ENCODE measurements at places on chromosomes 5 and 9.

DNA sequence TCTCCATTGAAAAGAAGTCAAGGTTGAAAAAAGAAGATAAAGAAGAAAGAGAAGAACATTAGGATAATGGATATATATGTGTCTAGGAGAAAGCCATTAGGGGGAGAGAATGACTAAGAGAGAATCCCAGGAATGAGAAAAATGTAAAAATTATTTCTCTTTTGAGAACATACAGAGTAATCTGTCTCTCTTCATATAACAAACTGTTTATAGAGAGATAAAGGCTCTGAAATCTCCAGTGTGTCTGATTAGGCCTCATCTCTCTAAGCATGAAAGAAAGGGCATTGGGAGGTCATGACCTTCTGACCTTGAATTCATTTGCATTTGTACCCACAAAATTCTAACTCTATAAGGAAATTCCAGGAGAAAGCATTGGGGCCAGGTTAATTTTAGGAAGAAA is 3.5 kb upstream of the MPDZ start:
- no peak for DNase-seq

DNA sequence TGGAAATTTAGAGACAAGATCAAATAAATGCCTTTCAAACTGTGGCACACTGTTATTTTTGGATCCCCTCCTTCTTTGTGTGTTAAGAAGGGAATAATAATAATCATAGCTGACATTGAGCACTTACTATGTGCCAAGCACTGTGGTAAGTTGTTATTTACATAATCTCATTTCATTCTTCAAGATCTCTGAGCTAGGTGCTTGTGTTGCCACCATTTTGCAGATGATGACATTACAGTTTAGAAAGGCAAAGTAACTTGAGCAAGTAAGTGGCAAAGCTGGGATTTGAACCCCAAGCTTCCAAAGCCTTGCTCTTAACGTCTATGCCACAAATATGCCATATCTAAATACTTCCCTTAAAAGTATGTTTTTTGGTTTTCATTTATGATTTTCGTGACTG is 121.8 kb upstream of the TMEM161B start:
- no peak for DNase-seq

DNA sequence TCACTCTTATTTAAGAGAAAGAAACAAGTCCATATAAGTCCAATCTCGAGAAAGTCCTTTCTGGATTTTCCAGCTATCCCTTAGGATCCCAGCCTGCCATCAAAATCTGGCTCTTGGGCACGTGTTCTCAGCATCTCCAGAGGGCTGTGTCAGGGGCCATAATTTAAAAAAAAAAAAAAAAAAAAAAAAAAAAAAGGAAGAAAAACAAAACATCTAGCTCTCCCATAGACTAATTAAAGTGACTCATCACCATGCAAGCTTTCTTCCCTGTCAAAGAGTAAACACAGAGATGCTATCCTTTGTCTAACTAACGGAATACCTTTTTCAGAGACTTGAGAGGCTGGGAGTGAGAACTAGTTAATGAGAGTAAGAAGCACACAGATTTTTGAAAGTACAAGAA is 44.9 kb upstream of the MYO10 start:
- DNase-seq: no peak

DNA sequence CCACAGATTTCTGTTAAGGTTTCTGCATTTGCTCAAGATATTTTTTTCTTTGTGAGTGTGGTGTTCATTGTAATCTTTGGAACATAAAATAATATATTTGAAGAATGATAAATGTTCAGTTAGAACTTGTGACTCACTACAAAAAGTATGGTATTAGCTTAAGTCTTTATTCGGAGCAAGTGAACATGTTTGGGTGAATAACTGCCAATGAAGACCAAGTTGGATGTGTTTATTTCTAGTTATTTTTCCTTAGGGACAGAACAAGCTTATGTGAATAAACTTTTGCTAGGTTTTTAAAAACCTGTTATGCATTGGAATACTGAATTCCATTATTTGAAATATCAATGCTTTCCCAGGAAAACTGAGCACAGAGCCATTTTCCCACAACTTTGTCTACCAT is 418.6 kb downstream of the SLCO4C1 start:
- no peak for DNase-seq

DNA sequence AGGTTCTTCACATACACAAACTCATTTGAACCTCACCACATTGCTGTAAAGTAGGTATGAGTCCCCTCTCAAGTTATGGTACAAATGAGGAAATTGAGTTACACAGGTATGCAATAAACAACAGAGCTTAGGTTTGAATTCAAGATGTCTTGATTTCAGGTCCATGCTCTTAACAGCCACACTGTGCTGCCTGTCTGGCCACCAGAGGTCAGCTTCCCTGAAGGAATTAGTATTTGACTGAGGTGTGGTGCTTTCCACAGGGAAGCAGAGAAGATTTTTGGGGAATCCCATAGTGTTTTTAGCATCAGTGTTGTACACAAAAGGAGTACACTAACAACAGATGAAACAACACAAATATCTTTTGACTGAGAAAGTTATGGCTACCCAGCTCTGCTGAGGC is 94.4 kb upstream of the ITGA1 start:
- DNase-seq: no peak

DNA sequence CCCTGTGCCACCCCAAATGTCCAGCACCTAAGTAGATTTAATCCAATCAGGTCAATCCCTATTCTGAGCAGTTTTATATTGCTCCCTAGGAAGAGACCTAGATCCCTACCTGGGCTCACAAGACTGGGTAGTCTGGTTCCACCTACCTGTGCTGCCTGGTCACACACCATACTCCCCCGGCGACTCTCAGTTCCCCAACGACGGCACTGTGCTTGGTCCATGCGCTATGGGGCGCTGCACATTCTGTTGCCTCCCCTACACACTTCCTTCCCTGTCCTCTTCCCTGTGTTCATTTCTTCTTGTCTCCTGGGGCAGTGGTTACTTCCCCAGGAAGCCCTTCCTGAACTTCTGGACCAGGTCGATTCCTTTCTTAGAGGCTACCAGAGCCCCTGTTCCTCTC is 109.9 kb upstream of the IL12B start:
- no peak for DNase-seq

GRCh38 chr5:59473611-59474010 is 419.9 kb downstream of the PDE4D start:
- DNase-seq: no peak

- DNase-seq: no peak
These were observed 101.7 kb upstream of the IFNE start for GRCh38 chr9:21583628-21584377.

- no peak for DNase-seq
These were observed 3.7 kb downstream of the ACTL7B start for GRCh38 chr9:108852079-108852478.

GRCh38 chr9:123834889-123835562 is 94.9 kb downstream of the DENND1A start:
- no peak for DNase-seq

- DNase-seq: no peak
These were observed 137.8 kb upstream of the RGMB start for GRCh38 chr5:98635656-98636055.
